Trophoblast cell (in vitro differentiated cells and primary cell): ENCODE measurements at places on chromosomes 11 and 22.
A peak's percentile ranks its signal among the peaks of the same experiment; 100 is the strongest.

DNA sequence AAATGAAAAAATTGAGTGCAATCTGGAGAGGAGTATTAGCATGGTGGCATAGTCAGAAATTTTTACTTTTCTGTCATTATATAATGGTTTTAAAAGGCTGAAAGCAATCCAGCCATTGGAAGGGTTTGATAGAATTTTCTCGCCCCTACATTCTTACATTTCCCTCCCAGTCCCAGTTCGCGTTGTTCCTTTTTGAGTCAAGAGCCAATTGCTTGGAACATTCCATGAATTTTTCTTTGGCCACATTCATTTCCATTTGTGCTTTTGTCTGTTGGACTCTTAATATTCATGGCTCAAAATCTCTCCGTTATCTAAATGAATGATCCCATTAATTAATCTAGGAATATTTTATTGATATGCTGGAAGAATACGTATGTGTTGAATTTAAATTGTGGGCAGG is 66.0 kb downstream of the GRK3 start:
- no peaks in the 10 kb centered on the region for H3K4me1 ChIP-seq
- H3K27me3 ChIP-seq, result no peaks in the 10 kb centered on the region
- no peak overlapping the region for H3K27ac ChIP-seq

- H3K36me3 ChIP-seq, result no peaks in the 10 kb centered on the region
- no peak for DNase-seq
- peaks cover 29% of the 10 kb centered on the region for H3K27me3 ChIP-seq
- no peak overlapping the region for H3K27ac ChIP-seq
Measured at GRCh38 chr22:36702842-36703215, 723 bp downstream of the CACNG2 start.

DNA sequence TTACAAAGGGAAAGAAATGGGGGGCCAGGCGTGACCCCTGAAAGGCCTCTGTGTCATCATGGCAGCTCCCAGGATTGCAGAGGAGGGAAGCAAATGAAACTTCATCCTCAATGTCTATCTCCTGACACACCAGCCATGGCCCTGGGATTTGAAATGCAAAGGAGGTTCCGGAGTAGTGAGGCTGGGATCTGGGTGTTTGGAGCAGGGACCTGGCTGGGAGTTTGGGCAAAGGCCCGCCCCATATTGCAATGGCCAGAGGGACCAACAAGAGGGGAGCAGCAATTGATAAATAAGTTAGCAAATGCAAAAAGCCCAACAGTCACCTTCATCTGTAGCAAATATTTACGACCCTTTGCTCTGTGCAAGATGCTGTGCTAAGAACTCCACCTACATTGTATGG is 77.7 kb upstream of the CCND1 start:
- H3K36me3 ChIP-seq, result no peaks in the 10 kb centered on the region
- no peak overlapping the region for H3K27ac ChIP-seq
- no peak for DNase-seq
- no peaks in the 10 kb centered on the region for H3K27me3 ChIP-seq

DNA sequence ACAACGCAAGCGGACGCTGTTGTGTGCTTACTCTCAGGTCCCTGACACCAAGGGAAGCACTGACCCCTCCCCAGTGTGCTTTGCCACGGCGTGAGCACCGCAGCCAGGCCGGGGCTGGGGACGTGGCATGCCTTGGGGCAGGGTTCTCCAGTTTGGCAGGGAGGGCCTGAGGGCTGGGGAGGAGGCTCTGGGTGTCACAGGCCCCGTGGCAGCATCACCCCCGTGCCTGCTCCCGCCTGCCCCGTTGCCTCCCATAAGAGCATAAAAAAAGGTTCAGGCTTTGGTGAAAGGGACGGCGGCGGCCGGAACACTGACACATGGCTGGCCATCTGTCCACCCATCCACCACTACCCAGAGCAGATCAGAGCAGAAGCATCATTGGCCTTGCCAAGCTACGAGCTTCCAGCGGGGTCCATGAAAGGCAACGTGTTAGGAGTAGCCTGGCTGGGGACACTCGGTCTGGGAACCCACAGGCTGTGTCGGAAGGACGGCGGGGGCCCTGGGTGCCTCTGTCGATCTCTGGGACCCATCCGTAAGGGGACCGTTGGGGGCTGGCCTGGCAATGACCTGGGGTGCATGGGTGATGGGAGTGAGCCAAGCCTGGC is 183.0 kb downstream of the IGLL1 start:
- peaks cover 51% of the 10 kb centered on the region for H3K36me3 ChIP-seq
- DNase-seq, result no peak
- no peak overlapping the region for H3K4me3 ChIP-seq
- H3K4me1 ChIP-seq, result peaks cover 30% of the 10 kb centered on the region
- H3K27ac ChIP-seq, result no peak overlapping the region
- H3K27me3 ChIP-seq, result no peaks in the 10 kb centered on the region

DNA sequence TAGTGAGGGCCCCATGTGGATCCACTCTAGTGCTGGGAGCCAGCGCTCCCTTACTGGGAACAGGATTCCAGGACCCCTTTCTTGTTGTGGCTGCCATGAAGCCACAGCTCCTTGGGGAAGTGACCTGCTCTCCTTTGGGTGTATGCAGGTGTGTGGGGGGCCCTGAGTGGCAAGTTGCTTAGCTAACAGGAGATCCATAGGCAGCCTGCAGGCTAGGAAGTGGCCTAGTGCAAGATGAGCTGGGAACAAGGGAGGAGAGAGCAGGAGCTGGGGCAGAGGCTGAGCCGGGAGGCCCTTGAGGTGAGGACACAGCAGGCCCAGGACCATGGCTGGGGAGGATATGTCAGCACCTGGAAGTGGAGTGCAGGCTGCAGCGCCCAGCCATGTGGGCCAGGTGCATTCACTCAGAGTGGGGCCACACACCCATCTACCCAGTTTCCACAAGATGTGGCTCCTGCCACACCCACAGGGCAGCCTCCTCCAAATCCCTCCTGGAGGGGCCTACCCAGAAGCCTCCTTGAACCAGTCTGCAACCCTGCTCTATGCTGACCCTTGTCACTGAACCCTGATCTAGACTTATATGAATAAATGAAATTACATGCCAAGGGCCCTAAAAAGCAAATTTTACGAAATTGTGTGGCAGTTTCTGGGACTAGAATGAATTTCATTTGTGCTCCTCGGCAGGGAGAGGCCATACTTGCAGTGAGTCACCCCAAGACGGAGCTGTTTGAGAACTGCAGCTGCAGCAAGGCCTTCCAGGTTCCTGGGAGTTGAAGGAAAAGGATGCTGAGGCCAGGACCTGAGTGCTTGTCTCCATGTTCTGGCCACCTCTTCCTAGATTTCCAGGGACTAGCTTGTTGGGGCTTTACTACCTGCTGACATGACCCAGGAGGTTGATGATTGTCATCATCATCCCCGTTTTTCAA is 3.2 kb downstream of the THAP7 start:
- H3K27ac ChIP-seq, result no peak overlapping the region
- H3K36me3 ChIP-seq, result peaks cover 55% of the 10 kb centered on the region
- H3K4me3 ChIP-seq, result no peak overlapping the region
- peaks cover 14% of the 10 kb centered on the region for H3K4me1 ChIP-seq

GRCh38 chr11:130150790-130151189 is 8.8 kb upstream of the ST14 start:
- no peak overlapping the region for H3K27ac ChIP-seq
- no peak overlapping the region for H3K4me3 ChIP-seq
- DNase-seq, result no peak
- H3K36me3 ChIP-seq, result peaks cover 3% of the 10 kb centered on the region
- H3K4me1 ChIP-seq, result peaks cover 3% of the 10 kb centered on the region

DNA sequence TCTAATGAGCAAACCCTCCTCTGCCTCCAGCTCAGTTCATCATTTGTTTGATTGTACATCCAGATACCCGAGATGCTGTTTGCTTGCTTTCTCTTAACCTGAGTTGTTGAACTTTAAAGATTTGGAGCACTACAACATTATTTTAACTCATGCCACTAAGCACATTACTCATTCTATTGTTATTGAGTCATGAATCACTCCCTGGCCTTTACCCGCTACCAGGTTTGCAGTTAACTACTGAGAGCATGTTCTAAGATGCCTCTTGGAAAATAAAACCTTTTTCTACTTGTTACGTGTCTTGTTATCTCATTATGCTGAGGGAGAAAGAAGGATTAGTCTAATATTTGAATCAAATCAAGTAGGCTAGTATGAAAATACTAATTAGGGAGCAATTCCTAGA is 720.6 kb upstream of the ANO5 start:
- no peak overlapping the region for H3K4me3 ChIP-seq
- H3K27ac ChIP-seq, result no peak overlapping the region
- H3K27me3 ChIP-seq, result no peaks in the 10 kb centered on the region

GRCh38 chr11:23212807-23213206 is 352.5 kb upstream of the CCDC179 start:
- H3K27me3 ChIP-seq, result no peaks in the 10 kb centered on the region
- DNase-seq, result no peak
- no peaks in the 10 kb centered on the region for H3K4me1 ChIP-seq
- no peak overlapping the region for H3K27ac ChIP-seq

- no peak overlapping the region for H3K4me3 ChIP-seq
- H3K4me1 ChIP-seq, result peaks cover 22% of the 10 kb centered on the region
- H3K27ac ChIP-seq, result peak overlapping the region; percentile 35
- H3K36me3 ChIP-seq, result no peaks in the 10 kb centered on the region
- no peaks in the 10 kb centered on the region for H3K27me3 ChIP-seq
Measured at GRCh38 chr22:32764330-32765131, 37.0 kb upstream of the TIMP3 start.

DNA sequence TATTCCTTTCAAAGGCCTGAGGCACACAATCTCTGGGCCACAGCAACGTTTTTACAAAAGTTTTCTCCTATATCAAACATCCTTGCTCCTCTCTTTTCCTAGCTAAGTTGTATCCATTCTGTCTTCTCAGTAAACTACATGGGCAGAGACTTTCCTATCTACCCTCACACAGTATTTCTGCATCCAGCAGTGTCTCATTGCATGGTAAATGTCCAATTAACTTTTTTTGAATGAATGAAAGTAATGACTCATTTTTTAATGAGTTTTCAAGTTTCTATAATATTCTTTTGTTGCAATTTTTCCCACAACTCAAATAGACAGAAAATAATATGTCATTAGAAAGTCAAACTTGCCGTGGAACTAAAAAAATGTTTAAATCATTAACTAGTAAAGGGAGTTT is 688.6 kb downstream of the JRKL start:
- H3K27ac ChIP-seq, result no peak overlapping the region
- H3K36me3 ChIP-seq, result no peaks in the 10 kb centered on the region
- no peak for DNase-seq
- no peaks in the 10 kb centered on the region for H3K27me3 ChIP-seq

- H3K36me3 ChIP-seq, result no peaks in the 10 kb centered on the region
- no peaks in the 10 kb centered on the region for H3K27me3 ChIP-seq
- no peak overlapping the region for H3K4me3 ChIP-seq
Measured at GRCh38 chr11:111913031-111913861, 712 bp downstream of the HSPB2 start.

GRCh38 chr22:20979243-20979809 is 2.8 kb upstream of the LZTR1 start:
- peak; percentile 83 for DNase-seq
- H3K36me3 ChIP-seq, result peaks cover 5% of the 10 kb centered on the region
- peaks cover 18% of the 10 kb centered on the region for H3K4me1 ChIP-seq
- no peaks in the 10 kb centered on the region for H3K27me3 ChIP-seq
- no peak overlapping the region for H3K27ac ChIP-seq
- H3K4me3 ChIP-seq, result peak overlapping the region; percentile 0

DNA sequence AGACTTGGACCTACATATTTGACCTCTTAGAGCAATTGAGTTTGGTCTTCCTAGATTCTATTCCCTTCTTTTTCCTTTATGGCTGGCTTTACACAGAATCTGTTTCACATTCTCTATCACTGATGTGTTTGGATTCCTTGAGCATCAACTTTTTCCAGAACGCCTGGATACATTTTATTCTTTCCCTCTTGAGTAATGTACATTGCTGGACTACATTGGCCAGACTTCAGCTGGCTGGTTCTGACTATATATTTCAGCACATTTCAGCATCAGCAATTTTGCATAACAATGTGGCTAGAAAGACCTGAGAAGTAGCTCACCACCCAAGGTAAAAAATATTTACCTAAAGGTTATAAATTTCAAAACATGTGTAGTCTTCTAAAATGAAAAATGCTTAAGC is 2198.2 kb upstream of the RAG2 start:
- H3K4me3 ChIP-seq, result no peak overlapping the region
- H3K4me1 ChIP-seq, result no peaks in the 10 kb centered on the region
- no peak overlapping the region for H3K27ac ChIP-seq
- no peaks in the 10 kb centered on the region for H3K36me3 ChIP-seq
- no peaks in the 10 kb centered on the region for H3K27me3 ChIP-seq
- DNase-seq, result no peak

- no peaks in the 10 kb centered on the region for H3K36me3 ChIP-seq
- H3K4me3 ChIP-seq, result no peak overlapping the region
- DNase-seq, result no peak
- H3K27ac ChIP-seq, result no peak overlapping the region
- no peaks in the 10 kb centered on the region for H3K27me3 ChIP-seq
Measured at GRCh38 chr11:41282395-41282794, 177.1 kb downstream of the LRRC4C start.

DNA sequence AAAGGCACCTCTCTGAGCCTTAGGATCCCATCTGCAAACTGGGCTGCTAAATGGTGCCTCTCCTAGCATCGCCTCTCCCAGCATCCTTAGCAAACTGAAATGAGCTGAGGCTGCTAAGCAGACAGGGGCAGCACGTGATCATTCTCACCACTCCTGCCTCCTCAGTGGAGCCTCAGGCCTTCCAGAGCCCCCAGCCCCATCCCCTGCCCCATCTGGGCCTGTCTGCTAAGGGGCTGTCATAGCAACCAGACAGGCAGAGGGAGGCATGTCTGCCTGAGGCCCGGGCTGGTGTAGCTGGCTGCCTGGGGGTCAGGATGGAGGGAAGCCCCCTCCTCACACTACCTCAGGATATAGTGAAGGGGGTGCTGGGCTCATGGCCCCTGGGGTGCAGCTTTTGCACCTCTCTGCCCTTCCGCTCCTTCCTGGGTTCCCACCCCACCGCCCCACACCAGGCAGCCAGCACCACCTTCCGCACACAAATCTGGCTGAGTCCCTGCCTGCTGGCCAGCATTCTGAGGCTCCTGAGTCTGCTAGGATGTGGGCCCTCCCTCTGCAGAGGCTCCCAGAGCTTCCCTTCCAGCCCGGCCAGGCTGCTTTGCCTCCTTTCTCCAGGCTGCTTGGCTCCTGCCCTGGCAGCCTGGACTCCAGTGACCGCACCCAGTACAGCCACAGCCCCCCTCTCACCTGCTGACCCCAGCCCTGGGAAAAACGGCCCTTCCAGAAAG is 47.5 kb upstream of the TTLL12 start:
- H3K4me3 ChIP-seq, result no peak overlapping the region
- H3K27ac ChIP-seq, result no peak overlapping the region
- DNase-seq, result no peak
- no peaks in the 10 kb centered on the region for H3K36me3 ChIP-seq

- H3K4me3 ChIP-seq, result peak overlapping the region; percentile 2
- DNase-seq, result peak; percentile 99
- H3K27me3 ChIP-seq, result no peaks in the 10 kb centered on the region
Measured at GRCh38 chr22:19962909-19963806, 21.5 kb upstream of the TXNRD2 start.

- H3K36me3 ChIP-seq, result no peaks in the 10 kb centered on the region
- no peak overlapping the region for H3K27ac ChIP-seq
- no peaks in the 10 kb centered on the region for H3K27me3 ChIP-seq
- H3K4me3 ChIP-seq, result no peak overlapping the region
- no peak for DNase-seq
- no peaks in the 10 kb centered on the region for H3K4me1 ChIP-seq
Measured at GRCh38 chr11:15660496-15660895, 545.8 kb downstream of the INSC start.
